Fibroblast of skin of left quadriceps (primary cell): ENCODE measurements at places on chromosomes 5 and 9.

GRCh38 chr5:127652952-127653611 lies 4.2 kb downstream of the CTXN3 start:
- DNase-seq = no peak

DNA sequence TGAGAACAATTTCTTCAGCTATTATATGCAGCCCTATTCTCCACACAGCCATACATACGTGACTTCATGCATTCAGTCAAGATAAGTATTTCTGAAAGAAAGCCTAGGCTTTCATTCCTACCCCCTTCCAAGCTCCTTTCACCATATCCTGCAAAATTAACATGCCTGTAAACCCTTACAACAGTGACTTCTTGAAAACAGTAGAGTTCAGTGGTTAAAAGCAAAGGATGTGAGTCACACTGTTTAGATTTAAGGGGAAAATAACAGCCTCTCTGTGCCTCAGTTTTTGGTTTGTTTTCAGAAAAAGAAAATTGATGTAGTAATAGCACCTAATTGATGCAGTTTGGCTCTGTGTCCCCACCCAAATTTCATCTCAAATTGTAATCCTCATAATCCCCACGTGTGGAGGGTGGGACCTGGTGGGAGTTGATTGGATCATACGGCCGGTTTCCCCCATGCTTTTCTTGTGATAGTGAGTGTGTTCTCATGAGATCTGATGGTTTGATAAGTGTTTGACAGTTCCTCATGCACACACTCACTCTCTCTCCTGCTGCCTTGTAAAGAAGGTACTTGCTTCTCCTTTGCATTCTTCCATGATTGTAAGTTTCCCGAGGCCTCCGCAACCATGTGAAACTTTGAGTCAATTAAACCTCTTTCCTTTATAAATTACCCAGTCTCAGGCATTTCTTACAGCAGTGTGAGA lies 264.8 kb downstream of the CETN3 start:
- DNase-seq = peak; percentile 15

DNA sequence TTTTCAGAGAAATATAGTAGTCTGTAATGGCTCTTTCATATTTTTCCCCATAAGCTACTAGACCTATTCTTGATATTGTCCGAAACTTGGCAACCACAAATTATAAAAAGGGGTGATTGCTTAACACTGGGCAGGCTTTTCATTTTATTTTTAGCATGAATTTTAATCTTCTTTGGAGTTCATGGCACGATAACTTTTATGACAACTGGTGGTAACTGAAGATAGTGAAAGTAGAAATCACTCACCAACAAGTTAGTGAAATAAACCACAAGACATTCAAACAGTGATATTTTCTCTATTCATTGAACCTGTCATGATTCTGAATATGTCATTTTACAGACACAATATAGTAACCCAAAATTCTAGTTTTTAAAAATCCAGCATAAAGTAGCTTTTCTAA lies 213.9 kb downstream of the PRDM9 start:
- no peak for DNase-seq

- DNase-seq = no peak
Measured at GRCh38 chr9:129571298-129572051, 49.4 kb downstream of the C9orf50 start.

GRCh38 chr9:107153336-107153735 lies 129.7 kb upstream of the RAD23B start:
- DNase-seq = no peak

DNA sequence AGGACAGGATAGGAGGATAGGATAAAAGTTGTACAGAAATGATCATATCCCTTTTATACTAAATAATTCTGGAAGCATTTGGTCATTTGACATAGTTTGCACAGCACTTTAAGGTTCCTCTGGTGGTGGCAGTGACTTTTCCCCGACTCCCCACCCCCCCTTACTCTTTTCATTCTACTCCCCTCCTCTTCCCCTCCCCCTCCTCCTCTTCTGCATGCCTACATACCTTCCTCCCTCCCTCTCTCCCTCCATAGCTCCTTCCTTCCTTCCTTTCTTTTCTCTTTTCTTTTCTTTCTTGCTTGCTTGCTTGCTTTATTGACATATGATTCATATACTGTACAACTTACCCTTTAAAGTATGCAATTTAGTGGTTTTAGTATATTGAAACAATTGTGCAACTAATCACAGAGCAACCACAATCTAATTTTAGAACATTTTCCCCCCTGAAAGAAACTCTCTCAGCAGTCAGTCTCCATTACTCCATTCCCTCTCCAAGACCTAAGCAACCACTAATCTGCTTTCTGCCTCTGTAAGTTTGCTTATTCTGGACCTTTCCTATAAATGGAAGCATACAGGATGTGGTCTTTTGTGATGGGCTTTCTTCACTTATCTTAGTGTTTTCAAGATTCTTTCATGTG lies 159.0 kb downstream of the HACD4 start:
- DNase-seq = peak; percentile 90

- DNase-seq = no peak
Measured at GRCh38 chr9:92564982-92565381, 29.2 kb upstream of the ECM2 start.
